Vagina (tissue), 2 donors: ENCODE measurements at places on chromosomes 4 and X. TPM values are rescaled to one million over a fixed set of nuclear protein-coding genes. Genes with fewer than 3 reads are reported as not detected.

- DNase-seq: no peak
Measured at GRCh38 chr4:84151574-84151973, 347.5 kb downstream of the NKX6-1 start.

CFP gene
- 0.74 TPM for total RNA-seq

GRCh38 chrX:44927398-44927797 lies 54.4 kb downstream of the KDM6A start:
- DNase-seq: no peak

GRCh38 chr4:101954351-101954750 lies 163.8 kb downstream of the BANK1 start:
- no peak for DNase-seq

SNCA gene
- 27.3 TPM for total RNA-seq

DGKK gene
- total RNA-seq: 0.49 TPM

DNA sequence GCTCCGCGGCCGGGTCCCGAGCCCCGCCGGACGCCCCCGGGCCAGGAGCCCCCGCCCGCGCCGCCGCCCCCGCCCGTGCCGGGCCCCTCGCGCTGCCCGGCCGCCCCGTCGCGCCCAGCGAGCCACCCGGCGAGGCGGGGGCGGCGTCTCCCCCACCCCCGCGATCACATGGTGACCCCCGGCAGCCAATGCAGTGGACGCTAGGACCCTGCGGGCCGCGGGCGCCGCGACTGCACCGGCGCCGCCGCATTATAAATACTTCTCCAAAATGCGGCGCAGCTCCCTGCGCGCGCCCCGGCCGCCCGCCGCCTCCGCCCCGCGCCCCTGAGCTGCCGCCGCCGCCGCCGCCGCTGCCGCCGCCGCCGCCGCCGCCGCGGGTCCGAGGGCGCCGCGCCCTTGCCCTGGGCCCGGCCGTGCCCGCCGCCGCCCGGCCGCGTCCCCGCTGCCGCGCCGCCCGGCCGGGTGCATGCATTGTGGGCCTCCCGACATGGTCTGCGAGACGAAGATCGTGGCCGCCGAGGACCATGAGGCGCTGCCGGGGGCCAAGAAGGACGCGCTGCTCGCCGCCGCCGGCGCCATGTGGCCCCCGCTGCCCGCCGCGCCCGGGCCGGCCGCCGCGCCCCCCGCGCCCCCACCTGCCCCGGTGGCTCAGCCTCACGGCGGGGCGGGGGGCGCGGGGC lies at the start of gene NAT8L:
Gene NAT8L, plus strand, starts transcription at position 282 of the 680 bp plus-strand sequence. Its CDS starts 185 bp downstream, at position 467.
- no peak for DNase-seq

DNA sequence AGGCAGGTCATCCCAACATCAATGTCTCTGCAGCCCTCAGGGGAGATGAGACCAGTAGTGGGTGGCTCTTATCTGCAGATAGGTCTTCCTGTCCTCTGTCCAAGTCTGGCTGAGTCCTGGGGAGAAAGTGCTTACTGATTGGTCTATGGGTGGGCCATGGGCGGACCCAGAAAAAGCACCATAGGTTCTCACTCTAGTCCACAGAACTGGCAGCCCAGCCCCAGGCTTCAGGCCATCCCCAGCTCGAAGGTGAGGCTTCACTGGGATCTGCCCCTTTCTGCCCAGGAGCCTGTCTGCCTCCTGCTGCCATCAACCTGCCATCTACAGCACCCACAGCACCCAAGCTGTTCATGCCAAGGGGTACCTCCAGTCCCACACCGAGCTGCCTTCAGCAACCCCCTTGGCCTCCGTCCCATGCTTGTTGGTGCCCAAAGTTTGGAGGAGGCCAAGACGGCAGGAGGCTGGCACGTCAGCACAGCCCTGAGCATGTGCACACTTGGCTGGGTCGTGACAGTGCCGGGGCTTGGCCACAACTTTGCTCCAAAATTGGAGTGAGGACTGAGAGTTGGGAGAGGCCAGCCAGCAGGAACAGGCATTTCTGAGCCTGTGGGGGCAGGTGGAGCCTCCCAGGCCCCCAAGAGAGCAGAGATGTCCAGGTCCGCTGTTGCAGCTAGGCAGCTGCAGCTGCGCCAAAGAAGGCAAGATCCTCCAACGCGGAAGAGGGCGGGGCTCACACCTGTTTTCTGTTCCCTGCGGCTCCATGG lies 99.6 kb downstream of the IQCM start:
- no peak for DNase-seq

RHOH gene
- total RNA-seq: 2.9 TPM

DNA sequence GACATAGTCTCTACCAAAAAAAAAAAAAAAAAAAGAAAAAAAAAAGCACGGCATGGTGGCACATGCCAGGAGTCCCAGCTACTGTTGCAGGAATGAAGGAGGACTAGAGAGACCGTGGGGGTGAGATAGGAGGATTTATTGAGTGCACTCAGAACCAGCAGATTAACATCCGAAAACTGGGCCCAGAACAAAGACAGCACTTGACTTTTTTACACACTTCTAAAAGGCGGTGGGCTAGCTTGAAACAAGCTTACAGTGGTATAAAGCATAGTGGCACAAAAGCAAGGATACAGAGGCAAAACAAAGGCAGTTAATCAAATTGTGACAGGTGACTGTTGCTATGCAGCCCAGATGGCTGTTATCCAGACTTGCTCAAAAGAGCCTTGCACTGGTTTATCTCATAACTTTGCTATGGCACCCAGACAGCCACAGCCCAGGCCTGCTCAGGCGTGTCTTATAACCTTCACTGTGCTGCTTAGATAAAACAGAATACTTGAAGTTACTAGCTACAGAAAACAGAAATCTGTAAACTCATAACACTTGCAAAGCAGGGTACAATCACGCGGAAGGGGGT lies 9.9 kb upstream of the PI4K2B start:
- DNase-seq: no peak

DNA sequence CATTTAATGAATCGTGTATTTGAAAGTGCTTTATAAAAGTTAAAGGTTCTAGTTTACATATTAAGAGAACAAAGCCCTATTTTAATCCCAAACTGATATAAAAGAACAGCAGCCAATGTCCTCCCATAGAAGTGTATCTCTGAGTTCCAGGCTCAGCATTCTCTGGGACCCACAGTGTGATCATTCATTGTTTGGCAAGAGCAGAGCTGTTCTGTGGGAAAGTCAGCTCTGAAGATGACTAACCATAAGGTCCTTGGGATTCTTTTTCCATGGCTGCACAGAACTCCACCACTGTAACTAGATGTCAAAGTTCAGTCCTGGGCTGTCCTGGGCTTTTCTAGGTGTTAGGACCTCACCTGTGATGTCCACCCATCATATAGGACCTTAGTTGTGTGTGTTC lies 157.0 kb upstream of the TLL1 start:
- DNase-seq: no peak

GRCh38 chr4:6957148-6957520 lies 47.5 kb downstream of the TBC1D14 start:
- DNase-seq: no peak

DNA sequence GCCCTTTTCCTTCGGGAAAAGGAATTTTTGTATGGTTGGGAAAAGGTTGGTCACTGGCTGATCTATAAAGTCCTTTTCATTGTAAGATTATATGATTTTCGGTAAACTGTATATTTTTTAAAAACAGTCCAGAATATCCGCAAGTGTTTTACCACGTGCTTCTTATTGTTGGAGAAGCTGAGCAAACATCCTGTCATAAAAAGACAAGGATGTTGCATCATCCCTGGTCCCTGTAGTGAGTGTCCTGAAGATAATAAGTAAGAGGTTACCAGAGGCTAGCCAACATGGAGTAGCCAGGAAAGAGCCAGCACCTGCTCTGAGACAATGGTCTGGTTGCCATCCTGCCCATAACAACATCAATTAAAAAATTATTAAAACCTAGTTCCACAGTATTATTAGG lies 5.1 kb downstream of the CXCL9 start:
- DNase-seq: no peak

DNA sequence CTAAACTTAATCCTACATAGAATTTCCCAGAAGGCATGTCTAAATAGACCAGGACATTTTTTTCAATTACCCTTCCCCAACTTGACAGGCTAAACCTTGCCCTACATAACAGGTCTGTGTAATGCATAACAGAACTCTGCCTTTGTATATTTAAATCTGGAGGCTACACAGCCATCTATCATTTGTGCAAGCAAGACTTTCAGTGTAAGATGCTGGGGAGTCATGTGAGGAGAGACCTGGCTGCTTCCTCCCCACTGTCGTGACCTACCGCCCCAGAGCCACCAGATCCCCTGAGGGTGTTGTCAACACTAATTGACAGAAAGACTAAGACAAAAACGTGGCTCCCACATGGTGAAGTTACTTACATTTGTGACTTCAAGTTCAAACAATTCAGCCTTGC lies 342.2 kb downstream of the PPARGC1A start:
- no peak for DNase-seq

MGARP gene
- 2.2 TPM for total RNA-seq
